ENCODE measurements at places on chromosomes 4 and X.

DNA sequence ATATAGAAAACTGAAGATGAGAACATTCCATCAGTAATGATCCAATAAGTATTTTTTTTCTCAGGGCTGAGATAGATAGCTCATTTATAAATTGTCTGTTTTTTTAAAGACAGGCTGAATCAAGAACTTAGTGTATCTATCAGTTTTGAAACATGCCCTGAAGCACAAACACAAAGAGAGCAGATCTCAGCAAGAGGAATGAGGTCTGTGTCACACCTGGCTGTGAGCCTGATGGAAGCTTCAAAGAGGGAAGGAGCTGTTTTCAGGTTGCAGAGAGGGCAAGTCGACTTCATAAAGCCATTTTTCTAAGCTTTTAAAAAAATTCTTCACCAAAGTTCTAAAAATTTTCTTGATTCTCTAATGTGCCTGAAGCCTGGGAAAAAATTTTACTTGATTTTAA is 434.9 kb downstream of the PDGFC start:
- no peak for DNase-seq

GRCh38 chr4:12635629-12636028 is 848.5 kb downstream of the RAB28 start:
- DNase-seq: no peak

- DNase-seq: no peak
Measured at GRCh38 chr4:14254252-14254651, 626.7 kb upstream of the BOD1L1 start.

- no peak for DNase-seq
Measured at GRCh38 chr4:151012820-151013219, 2.3 kb downstream of the LRBA start.

DNA sequence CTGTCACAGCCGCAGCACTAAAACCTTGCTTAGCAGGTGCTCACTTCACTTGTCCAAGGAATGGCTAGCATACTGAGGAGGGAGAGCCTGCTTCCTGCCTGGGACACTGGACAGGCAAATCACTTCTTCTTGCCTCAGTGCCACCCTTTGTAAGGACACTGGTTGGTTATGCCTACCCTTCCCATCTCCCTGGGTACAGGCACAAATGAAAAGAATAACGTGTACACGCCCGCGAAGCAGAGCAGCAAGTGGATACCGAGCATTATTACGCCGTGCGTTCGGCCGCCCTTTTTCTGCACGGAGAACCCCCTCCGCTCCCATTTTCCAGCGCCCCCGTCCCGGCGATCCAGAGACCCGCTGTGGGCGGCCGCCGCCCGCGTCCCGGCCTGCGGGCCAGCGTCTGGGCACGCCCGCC is 338 bp upstream of the KLHL2 start:
- no peak for DNase-seq

DNA sequence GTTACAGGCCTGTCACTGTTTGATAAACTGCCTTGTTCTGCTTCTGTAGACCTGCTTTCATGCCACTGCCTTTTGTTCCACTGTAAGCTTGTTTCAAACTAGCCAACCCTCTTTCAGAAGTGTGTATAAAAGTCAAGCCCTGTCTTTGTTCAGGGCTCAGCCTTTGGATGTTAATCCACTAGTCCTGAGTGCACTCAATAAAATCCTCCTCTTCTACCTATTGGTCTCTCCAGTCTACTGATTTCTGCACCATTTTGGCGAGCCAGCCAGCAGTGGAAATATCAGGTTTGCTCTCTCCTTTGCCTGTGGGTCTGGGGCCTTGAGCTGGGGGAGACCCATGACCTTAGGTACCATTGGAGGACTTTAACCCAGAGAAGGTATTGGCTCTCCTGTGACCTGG is 901.6 kb upstream of the NDST4 start:
- DNase-seq: no peak

DNA sequence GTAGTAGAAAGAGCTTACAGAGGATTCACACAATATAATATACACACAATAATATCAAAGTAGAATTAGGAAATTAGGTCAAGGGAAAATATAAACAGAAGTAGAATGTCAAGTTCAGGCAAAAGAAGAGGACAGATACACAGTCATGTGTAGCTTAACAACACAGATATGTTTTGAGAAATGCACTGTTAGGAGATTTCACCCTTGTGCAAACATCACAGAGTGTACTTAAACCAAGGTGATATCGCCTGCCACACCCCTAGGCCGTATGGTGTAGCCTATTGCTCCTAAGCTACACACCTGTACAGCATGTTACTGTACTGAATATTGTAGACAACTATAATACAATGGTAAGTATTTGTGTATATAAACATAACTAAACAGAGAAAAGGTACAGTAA is 110.0 kb upstream of the EDNRA start:
- no peak for DNase-seq

GRCh38 chr4:26223155-26223554 is 97.7 kb upstream of the RBPJ start:
- no peak for DNase-seq

DNA sequence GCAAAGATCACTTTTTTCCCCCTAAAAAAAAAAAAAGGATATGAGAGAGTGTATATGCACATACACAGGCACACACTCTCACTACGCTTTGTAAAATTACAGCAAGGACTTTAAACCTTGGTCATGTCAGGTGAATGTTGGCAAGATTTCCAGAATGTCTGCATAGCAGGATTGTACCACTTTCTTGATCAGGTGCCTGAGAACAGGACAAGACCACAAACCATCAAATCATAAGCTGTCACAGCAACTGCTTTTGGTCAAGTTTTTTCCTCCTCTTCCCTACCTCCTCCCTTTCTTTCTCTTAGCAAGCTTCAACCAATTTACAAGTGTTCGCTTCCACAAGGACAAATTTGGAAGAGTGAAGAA is 15.3 kb downstream of the PPARGC1A start:
- DNase-seq: no peak

- DNase-seq: no peak
Measured at GRCh38 chrX:54248309-54248708, 65.3 kb upstream of the FAM120C start.

All from GM12878 (cell line).